ENCODE measurements at places on chromosomes 1 and 21.

DNA sequence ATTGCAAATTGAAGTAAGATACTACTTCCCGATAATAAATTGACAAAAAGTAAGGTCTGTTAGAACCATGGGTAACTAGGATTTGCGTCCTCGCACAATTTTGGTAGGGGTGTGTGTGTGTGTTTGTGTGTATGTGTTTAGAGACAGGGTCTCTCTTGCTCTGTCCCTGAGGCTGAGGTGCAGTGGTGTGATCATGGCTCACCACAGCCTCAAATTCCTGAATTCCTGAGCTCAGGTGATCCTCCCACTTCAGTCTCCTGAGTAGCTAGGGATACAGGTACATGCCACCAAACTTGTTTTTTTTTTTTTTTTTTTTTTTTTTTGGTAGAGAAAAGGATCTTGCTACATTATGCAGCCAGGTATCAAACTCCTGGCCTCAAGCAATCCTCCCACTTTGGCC lies 209.2 kb upstream of the ESRRG start:
- no peak for DNase-seq

DNA sequence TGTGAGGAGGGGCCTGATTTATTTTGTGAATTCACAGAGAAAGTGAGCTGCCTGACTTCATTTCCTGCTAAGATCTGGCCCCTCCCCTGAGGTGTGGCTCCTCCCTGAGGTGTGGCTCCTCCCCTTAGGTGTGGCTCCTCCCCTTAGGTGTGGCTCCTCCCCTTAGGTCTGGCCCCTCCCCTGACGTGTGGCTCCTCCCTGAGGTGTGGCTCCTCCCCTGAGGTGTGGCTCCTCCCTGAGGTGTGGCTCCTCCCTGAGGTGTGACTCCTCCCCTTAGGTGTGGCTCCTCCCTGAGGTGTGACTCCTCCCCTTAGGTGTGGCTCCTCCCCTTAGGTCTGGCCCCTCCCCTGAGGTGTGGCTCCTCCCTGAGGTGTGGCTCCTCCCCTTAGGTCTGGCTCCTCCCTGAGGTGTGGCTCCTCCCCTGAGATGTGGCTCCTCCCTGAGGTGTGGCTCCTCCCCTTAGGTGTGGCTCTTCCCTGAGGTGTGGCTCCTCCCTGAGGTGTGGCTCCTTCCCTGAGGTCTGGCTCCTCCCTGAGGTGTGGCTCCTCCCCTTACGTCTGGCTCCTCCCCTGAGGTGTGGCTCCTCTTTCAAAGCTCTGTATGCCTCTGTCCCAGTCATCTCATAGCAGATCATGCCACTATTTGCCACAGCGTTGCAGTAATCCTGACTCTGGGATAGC lies 26.9 kb upstream of the LRRC3 start:
- peak; percentile 47 for DNase-seq

DNA sequence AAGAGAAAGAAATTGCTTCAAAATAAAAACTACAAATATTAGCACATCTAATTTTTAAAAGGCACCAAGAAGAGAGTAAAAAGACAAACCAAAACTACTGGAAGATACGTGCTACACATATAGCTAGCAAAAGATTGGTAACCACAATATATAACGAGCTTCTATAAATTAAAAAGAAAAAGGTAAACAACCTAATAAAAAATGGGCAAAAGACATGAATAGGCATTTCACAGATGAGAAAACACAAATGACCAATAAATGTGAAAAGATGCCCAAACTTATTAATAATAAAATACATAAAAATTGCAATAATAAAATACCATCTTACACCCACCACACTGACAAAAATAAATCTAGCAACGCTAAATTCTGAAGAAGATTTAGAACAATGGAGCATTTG lies 26.2 kb downstream of the LEMD1 start:
- DNase-seq = no peak

GRCh38 chr1:54296666-54297065 lies 96.7 kb downstream of the MRPL37 start:
- DNase-seq = no peak

GRCh38 chr1:191970116-191970515 lies 188.1 kb upstream of the RGS18 start:
- DNase-seq = no peak

- DNase-seq = no peak
These were observed 16.9 kb downstream of the NTMT2 start for GRCh38 chr1:170162459-170163246.

DNA sequence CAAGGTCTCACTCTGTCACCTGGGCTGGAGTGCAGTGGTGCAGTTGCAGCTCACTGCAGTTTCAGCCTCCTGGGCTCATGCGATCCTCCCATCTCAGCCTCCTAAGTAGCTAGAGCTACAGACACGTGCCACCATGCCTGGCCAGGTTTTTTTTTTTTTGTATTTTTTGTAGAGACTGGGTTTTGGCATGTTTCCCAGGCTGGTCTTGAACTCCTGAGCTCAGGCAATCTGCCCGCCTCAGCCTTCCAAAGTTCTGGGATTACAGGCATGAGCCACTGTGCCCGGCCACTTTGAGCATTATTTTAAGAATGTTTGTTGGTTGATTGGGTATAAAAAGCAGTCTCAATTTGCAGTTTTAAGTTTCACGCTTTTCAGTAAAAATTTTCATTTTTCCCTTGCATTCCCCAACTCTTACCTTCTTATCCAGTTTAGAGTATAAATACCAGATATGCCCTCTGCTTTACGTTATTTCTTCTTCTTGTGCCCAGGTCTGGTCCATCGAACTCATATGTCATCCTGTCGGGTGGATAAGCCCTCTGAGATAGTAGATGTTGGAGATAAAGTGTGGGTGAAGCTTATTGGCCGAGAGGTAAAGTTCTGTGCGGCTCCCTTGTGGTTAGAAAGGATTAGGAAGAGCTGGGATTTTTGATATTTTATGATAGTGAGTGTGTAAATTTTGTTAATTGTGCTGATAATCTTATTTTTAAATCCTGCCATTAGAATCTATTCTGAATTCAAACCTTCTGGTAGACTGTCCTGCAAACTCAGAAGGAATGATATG lies 36.0 kb downstream of the FABP3 start:
- DNase-seq = no peak

GRCh38 chr1:226921504-226921903 lies 18.6 kb upstream of the COQ8A start:
- no peak for DNase-seq
